Activated T-helper 1 cell treated with anti-CD3 and anti-CD28 coated beads, Interleukin-2, amount 50 U/mL, for 16 hours (primary cell): ENCODE measurements at places on chromosomes 2 and 18.
A peak's percentile ranks its signal among the peaks of the same experiment; 100 is the strongest.

DNA sequence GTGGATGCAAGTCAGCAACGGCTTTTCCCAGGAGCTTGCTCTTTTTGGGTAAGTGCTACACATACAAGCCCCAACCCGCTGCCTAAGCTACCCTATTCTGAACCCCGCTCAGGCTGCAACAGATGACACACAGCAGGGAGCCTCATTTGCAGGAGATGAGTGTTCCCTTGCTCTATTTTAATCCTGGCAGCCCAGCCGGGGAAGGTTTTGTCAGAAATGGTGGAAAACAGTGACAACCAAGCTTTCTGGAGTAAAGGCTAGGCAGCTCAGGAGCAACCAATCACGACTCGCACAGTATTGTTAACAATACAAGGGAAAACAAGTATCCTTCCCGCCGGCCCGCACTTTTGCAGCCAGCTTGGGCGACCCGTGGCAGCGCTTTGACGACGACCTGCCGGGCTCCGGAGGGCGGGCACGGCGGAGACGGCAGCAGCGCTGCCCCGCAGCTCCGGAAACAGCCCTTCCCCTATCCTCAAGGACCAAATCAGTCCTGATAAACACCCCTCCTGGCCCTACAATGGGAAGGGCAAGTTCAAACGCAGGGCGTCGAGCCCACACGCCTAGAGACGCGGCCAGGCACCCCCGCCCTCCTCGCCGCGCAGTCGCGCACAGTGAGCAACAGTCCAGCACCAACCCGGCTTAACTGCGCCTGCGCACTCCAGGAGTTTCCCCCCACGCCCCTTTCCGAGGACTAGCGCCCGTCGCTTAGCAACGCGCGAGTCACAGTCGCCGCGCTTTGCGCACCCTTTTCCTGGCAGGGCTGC, 74.3 kb upstream of the TSPYL6 start:
- DNase-seq: peak; percentile 66

DNA sequence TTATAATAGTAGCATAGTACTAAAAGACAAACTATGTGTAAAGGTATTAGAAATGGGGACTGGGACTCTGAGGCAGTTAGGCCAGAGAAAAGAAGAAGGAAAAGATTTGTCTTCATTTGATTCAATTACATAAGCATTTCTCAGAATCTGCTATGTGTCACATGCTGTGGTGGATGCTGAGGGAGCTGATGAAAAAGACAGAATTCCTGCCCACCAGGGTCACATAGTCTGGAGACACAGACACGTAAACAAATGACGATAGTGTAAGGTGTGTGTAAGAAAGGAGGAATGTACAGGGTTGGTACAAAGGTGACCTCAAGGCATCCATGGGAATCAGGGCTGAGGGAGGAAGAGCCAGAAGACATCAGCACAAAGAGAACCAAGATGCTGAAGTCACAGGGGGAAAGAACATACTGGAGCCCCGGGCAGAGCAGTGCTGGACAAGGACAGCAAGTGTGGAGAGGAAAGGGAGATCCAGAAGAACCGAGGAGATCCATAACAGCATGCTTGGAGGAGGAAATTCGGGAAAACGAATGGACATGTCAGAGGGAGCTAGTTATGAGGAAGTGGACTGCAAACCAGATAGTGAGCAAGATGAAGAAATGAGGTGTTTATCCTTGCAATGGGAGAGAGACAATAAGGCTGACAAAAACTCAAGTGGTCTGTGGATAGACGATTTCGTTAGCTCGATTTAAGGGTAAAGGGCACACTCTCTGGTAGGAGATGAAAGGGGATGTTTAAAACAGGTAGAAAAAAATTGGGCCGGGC, 1.2 kb upstream of the MAPRE3 start:
- no peak for DNase-seq

DNA sequence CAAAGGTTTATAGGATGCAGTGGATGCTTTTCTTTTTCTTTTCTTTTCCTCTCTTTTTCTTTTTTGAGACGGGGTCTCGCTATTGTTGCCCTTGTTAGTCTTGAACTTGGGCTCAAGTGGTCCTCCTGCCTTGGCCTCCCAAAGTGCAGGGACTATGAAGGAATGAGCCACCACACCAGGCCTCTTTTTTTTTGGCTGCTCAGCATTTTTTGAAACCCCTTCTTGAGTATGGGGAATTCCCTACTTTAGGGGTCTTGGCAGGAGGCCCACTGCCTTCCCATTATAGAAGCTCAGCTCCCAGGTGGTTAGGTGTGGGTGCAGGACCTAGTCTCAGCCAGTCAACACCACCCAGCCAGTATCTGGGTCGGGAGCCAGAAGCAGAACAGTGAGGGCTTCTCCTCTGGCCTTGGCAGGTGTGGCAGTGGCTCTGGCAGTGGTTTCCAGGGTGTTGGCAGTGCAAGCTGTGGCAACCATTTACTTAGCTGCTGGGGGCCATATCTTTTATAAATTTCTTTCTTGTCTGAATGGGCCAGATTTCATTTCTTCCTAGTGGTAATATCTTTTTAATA, 51.4 kb upstream of the ACYP2 start:
- DNase-seq: no peak

GRCh38 chr2:121129692-121130091, 155.3 kb downstream of the TFCP2L1 start:
- DNase-seq: no peak

- no peak for DNase-seq
Observed at GRCh38 chr2:444937-445884, 157.3 kb upstream of the ALKAL2 start.

- no peak for DNase-seq
Observed at GRCh38 chr18:373780-374179, 105.9 kb upstream of the THOC1 start.

- no peak for DNase-seq
Observed at GRCh38 chr18:8983195-8983594, 119.3 kb upstream of the NDUFV2 start.

- no peak for DNase-seq
Observed at GRCh38 chr2:103174711-103175110, 412.9 kb downstream of the TMEM182 start.

- no peak for DNase-seq
Observed at GRCh38 chr2:232473467-232473890, 14.2 kb downstream of the ECEL1 start.

GRCh38 chr2:54942373-54942772, 107.9 kb downstream of the RTN4 start:
- no peak for DNase-seq

DNA sequence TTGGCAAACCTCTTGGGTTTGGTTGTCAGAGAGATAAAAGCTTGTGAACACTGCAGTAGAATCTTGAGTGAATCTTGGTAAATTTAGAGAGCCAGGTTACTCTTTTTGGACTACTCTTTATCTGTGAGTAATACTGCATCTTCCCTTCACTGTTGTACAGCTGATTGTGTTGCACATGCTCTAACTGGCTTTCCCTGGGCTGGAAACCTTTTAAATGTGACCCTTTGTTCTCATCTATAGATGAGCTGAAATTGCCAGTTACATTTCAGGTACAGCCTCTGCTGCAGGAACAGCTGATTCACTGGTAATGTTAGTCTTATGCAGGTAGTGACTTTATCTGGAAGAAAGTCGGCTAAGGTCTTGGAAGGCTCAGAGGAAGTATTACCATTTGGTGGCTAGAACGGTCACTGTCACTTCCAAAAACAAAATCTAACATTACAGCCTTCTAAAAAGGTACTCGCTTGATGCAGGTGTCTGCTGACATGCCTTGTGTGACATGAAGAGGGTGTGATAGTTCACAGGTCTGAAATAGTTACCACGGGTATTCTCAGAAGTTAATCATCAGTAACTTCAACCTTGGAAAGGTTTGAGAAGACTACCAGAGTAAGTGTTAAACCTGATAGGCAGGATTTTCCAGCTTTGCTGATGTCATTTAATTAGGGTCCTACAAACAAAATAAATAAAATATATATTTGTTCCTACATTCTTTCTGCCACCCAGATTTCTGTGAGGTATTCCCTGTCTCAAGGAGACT, 851.1 kb downstream of the SLC4A3 start:
- DNase-seq: no peak

- DNase-seq: no peak
Observed at GRCh38 chr2:68375582-68375981, 10.5 kb downstream of the PLEK start.

DNA sequence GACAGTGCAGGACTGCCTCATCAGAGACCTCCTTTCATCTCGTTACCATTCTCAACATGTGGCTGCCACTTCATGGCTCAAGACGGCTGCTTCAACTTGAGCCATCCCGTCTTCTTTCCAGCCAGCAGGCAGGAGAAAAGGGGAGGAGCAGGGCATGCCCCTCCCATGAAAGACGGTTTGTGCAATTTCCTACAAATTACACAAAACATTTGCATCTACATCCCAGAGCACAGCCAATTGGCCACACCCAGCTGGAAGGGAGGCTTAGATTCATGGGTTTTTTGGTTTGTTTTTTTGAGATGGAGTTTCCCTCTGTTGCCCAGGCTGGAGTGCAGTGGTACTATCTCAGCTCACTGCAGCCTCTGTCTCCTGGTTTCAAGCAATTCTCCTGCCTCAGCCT, 11.8 kb downstream of the UCN start:
- DNase-seq: no peak

DNA sequence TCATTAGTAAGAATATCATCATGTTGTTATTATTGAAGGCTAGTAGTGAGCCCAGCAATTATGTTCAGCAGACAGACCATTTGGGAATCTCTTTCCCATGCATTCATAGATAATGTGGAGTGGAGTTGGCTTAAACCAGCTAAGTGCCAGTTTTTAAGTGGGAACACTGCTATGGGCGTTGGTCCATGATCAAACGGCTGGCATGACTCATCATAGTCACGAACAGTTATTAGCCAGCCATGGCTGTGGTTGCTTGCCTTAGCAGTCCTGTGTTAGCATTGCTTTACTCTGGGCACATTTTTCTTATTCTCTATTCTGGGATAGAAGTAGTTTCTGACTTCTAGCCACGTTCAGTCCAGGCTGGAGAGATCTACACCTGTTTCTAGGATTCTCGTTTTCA, 17.7 kb downstream of the EIF4E2 start:
- DNase-seq: no peak

GRCh38 chr2:64542071-64543007, 18.2 kb downstream of the AFTPH start:
- no peak for DNase-seq

GRCh38 chr18:57054891-57055290, 92.0 kb upstream of the BOD1L2 start:
- no peak for DNase-seq

DNA sequence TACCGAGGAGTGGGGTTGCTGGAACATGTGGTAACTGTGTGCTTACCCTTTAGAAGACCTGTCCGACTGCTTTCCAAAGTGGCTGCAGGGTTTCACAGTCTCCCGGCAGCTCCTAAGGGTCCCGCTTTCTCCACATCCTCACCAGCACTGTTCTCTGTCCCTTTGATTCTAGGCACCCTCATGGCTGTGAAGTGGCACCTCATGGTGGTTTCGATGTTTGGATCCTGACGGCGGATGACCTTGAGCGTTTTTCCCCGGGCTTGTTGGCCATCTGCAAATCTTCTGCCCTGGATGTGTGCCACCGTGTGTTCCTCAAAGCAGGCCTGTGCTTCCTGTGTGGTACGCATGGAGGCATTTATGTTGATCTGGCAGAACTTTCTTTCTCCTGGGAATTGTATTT, 292.5 kb upstream of the HDAC4 start:
- DNase-seq: no peak

- no peak for DNase-seq
Observed at GRCh38 chr2:95374029-95374428, 28.5 kb upstream of the FAHD2A start.

- no peak for DNase-seq
Observed at GRCh38 chr18:62690236-62690815, 25.0 kb upstream of the PHLPP1 start.
